ENCODE measurements at places on chromosomes 13 and 19.

DNA sequence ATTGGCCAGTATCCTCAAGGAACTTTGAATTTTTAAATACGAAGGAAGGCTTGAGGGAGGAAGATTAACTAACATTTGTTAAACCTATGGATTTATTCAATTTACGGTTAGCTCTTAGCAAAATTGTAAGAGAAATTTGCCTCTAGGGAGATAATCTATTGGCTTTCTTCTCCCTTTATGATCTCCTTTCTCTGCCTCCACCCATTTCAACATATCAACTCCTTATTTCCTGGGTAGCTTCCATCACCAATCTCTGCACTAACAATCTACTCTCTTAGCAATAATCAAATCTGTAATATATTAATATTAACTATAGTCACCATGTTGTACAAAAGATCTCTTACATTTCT, 233.9 kb upstream of the CSNK1A1L start:
- DNase-seq = no peak

GRCh38 chr19:4338441-4339355, at the start of gene STAP2:
STAP2 (minus strand) TSS chr19:4338827; CDS start chr19:4338753, 74 bp downstream.
- no peak for DNase-seq

DNA sequence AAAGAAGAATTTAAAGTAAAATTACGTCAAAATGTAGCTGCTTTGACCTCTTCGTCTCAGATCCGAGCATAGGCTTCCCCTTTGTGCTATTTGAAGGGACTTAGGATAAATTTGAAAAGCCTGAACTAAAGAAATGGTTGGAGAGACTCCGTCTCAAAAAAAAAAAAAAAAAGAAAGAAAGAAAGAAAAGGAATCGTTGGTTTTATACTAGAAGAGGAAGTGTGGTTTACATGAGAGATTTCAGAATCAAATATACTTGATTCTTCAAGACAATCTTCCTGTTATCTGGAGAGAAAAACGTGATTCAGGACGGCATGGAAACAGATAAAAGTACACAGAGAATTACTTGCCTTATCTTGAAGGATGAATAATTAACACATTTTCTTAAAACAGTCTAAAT, 474 bp upstream of the ZNF780B start:
- no peak for DNase-seq

DNA sequence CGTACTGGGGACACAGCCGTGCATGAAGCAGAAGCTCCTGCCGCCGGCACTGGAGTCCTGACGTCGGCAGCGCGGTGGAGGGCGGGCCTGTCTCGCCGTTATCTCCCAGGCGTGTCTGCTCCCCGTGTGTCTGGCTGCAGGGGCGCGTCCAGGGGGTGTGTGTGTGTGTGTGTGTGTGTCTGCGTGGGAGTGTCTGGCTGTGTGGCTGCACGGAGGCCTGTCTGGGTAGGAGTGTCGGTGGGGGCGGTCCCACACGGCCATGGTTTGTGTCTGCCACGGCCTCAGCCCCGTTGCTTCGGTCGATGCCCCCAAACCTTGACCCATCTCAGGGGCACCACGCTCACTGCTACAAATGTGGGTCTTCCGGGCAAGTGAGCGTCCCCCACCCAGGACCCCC, 18.3 kb downstream of the ARID3A start:
- no peak for DNase-seq

All from cortex of kidney (tissue), 1 donor.